Fibroblast of the aortic adventitia (primary cell): ENCODE measurements at places on chromosomes 6 and 20. TPM values are rescaled to one million over a fixed set of nuclear protein-coding genes. Genes with fewer than 3 reads are reported as not detected.

- DNase-seq, result no peak
Measured at GRCh38 chr6:13398421-13398994, 70.2 kb upstream of the TBC1D7 start.

GRCh38 chr6:168309183-168309582 is 10.4 kb downstream of the DACT2 start:
- no peak for DNase-seq

- peak; percentile 93 for DNase-seq
Measured at GRCh38 chr6:154164397-154164796, 125.4 kb downstream of the OPRM1 start.

GRCh38 chr6:422433-423054 is 31.0 kb downstream of the IRF4 start:
- DNase-seq, result peak; percentile 90

DNA sequence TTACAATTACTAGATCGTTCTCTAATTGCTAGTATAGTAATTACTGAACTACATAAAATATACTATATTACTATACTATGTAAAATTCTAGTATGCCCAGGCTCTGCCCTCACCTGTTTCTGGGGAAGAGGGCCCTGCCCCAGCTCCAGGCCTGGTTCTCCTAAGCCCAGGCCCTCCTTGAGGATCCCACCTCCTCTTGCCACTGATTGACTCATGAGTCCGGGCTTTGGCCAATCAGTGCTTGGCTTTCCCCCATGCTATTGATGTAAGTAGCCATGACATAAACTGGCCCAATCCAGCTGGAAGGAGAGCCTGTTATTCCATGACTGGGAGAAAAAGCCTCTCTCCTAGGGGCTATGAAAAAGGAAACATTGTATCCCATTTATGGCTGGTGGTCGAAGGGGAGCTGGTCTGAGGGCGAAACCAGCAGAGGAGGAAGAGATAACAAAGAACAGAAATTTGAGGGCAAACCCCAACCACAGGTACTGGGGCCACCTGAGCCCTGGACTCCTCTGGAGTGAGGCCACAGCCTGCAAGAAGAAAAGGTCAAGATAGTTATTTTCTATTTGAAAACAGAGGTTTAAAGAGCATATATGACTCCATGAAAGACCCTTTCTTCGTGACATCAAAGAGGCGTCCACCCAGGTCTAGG is 129.3 kb upstream of the CD93 start:
- DNase-seq, result no peak

The GPR6 gene
- not detected in 2 replicates for total RNA-seq

The RIPK1 gene
- total RNA-seq, result 20.0 and 34.4 TPM in 2 replicates
